ENCODE measurements at places on chromosomes 3 and 15. TPM values are rescaled to one million over a fixed set of nuclear protein-coding genes. Genes with fewer than 3 reads are reported as not detected.

DNA sequence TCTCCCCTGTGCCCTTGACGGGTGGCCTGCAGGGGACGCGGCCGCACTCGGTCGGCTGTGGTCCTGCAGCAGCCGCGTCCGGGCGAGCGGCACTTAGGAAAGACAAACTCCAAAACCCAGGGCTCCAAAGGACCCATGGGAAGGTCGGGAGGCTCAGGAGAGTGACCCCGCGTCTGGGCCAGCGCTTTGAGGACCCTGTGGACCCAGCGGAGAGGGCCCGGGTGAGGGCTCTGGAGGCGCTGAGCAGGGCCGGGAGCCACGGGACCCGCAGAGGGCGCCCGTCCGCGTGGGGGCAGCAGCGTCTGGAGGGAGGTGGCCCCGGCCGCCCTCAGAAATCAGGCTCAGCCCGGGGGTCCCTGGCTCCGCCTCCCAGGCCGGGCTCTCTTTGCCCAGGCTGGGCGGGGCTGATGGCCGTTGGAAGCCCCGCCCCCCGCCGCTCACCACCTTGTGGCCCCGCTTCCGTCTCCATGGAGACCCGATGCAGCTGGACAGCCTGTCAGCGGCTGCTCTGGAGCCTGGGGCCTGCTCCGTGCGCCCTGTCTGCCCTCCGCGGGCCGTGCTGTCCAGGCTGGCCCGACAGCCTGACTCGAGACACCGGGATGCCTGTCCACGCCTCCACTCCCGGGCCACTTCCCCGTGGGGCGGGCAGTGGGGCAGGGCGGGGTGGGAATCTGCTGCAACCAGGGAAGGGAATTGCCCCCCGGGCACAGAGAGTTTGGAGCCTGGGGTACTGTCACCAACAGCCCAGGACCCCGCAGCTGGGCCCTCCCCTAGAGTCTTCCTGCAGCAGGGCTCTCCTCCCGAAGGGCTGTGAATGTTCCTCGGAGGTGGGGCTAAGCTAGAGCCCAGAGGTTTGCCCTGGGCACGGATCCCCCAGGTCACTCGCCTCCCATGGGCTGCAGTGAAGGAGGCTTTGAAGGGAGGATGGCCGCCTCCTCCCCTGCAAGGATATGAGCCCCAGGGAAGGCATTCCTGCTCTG is 34.8 kb upstream of the RPL32 start:
- no peaks in the 10 kb centered on the region for H3K36me3 ChIP-seq
- H3K4me3 ChIP-seq, result no peak overlapping the region
- peak; percentile 79 for DNase-seq

GRCh38 chr15:93826293-93826692 is 405.1 kb upstream of the MCTP2 start:
- H3K4me1 ChIP-seq, result peaks cover 16% of the 10 kb centered on the region
- no peak overlapping the region for H3K4me3 ChIP-seq
- H3K36me3 ChIP-seq, result no peaks in the 10 kb centered on the region
- no peaks in the 10 kb centered on the region for H3K27me3 ChIP-seq
- no peak for DNase-seq
- no peak overlapping the region for H3K27ac ChIP-seq

Gene HEXA
- total RNA-seq, result 175 TPM

DNA sequence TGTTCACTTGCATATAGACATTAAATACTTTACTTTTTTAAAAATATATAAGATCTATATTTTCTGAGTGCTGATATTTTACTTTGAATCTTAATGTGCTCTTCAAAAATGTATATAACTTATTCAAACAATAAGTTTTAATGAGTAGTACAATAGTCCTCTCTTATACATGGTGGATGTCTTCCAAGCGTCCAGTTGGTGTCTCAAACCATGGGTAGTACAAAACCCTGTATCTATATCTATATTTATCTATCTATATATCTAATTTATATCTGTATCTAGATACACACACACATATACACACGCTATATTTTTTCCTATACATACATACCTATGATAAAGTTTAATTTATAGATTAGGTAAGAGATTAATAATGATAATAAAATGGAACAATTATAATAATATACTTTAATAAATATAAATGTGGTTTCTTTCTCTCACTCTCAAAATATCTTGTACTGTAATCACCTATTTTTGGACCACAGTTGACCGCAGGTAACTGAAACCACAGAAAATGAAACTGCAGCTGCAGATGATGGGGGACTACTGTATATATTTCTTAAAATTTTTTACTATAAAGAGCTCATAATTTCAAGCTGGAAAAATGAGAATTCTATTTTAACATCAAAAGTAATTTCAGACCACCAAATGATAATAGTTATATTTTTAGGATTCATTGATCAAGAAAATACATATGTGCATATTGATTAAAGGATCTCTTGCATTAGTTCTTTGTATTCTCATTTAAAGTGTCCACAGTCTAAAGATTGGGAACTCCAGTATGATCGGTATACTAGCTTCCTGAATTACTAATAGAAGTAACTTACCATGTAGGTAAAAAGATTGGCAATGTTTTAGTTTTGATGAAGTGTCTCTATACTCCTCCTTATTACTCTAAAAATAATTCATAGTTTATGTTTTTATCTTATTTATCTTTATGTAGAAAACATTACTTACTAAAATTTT is 215.1 kb upstream of the MLF1 start:
- no peak for DNase-seq
- no peaks in the 10 kb centered on the region for H3K4me1 ChIP-seq
- no peaks in the 10 kb centered on the region for H3K36me3 ChIP-seq
- H3K27ac ChIP-seq, result no peak overlapping the region
- H3K4me3 ChIP-seq, result no peak overlapping the region

Gene SLC22A13
- 0.77 TPM for total RNA-seq

- no peak overlapping the region for H3K27ac ChIP-seq
- H3K36me3 ChIP-seq, result no peaks in the 10 kb centered on the region
- H3K4me1 ChIP-seq, result peaks cover 7% of the 10 kb centered on the region
- no peak overlapping the region for H3K4me3 ChIP-seq
- DNase-seq, result no peak
Observed at GRCh38 chr3:123758081-123758564, 126.0 kb downstream of the MYLK start.

Gene PRRT3
- total RNA-seq, result 2.5 TPM

DNA sequence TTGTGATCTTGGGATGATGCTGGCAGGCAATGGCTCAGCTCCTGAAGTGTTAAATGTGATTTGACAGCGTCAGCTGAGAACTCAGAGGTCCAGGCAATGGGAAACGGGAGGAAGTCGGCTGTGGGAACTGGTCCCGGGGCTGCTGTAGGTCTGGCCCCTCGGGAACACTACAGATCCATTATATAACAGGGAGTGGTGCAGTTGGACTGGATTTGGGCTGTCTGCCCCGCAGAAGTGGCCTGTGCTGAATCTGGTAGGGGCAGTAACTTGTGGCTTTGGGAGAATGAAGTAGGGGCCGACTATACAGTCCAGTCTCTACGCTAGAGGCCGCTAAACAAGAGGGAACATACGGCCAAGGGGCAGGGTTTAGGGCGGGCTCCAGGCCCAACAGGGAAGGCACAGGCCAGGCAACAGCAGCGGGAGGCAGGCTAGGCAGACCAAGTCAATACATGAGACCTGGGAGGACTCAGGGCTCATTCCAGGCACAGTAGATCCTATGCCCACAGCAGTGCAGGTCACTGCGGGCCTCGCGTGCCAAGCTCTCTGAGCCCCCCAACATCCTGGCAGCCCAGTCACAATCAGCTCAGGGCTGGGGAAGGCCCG is 20.3 kb upstream of the IL16 start:
- H3K27ac ChIP-seq, result no peak overlapping the region
- no peaks in the 10 kb centered on the region for H3K4me1 ChIP-seq
- DNase-seq, result no peak
- peaks cover 13% of the 10 kb centered on the region for H3K27me3 ChIP-seq
- H3K36me3 ChIP-seq, result no peaks in the 10 kb centered on the region

DNA sequence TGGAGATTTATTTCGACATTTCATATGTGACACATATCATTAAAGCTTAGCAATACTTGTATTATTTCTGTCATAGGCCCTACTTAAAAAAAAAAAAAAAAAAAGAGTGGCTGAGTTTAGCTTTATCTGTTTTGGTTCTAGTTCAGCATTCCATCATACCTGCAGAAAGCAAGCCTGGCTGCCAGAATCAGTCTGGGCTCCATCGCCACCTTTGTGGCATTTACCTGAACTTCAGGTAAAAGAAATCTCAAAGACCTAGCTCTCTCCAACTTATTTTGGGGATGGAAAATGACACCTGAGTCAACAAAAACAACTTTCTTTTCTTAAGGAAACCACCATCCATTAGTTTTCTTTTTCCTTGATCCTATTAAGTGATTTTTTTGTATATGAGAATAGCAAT is 82.1 kb downstream of the NEK10 start:
- no peak overlapping the region for H3K4me3 ChIP-seq
- DNase-seq, result no peak

- no peak for DNase-seq
- H3K4me1 ChIP-seq, result peaks cover 24% of the 10 kb centered on the region
- H3K4me3 ChIP-seq, result no peak overlapping the region
- H3K27ac ChIP-seq, result no peak overlapping the region
Observed at GRCh38 chr15:78440375-78441373, 2.7 kb downstream of the IREB2 start.

GRCh38 chr15:60935130-60935529 is 294.0 kb downstream of the RORA start:
- no peak overlapping the region for H3K27ac ChIP-seq

DNA sequence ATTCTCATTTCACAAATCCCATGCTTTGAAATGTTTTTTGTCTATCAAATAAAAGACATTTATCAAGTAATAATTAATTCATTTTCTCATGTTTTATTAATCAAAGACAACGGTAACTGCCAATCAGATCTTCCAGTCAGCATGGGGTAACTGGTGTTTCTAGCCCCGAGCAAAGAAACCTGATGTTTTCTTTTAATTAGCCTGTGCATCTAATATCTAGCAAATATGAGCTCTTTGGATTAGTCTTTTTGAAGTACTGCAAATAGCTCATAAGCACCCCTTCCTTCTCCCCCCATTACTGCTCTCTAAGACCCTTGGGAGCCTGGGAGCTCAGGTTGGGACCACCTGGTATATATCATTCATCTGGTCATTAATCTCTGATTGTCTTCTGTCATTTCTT is 43.1 kb upstream of the SRGAP3 start:
- no peaks in the 10 kb centered on the region for H3K4me1 ChIP-seq
- H3K27ac ChIP-seq, result no peak overlapping the region
- no peak overlapping the region for H3K4me3 ChIP-seq
- DNase-seq, result no peak
- no peaks in the 10 kb centered on the region for H3K27me3 ChIP-seq

Gene HRG
- 1.7 TPM for total RNA-seq

DNA sequence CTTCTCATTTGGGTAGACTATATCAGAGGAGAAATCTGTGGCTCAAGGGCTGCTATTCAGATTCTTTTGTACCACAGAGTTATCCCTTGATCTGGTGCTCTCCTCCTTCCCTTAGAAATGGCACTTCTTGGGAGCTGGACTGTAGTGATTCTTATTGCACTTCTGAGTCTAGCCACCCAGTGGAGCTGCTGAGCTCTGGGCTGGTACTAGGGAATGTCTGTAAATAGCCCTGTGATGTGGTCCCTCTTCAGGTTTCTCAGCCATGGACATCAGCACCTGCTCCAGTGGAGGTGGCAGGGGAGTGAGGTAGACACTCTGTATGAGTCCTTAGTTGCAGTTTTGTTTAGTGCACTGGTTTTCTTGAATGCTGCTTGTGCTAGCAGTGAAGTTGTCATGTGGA is 1292.6 kb downstream of the SI start:
- H3K27ac ChIP-seq, result no peak overlapping the region
- peak; percentile 36 for DNase-seq
- no peaks in the 10 kb centered on the region for H3K4me1 ChIP-seq
- H3K4me3 ChIP-seq, result no peak overlapping the region
- no peaks in the 10 kb centered on the region for H3K36me3 ChIP-seq
- H3K27me3 ChIP-seq, result no peaks in the 10 kb centered on the region

GRCh38 chr3:76912841-76913383 is 127.0 kb upstream of the ROBO2 start:
- no peak for DNase-seq
- H3K27ac ChIP-seq, result no peak overlapping the region
- H3K4me1 ChIP-seq, result no peaks in the 10 kb centered on the region

DNA sequence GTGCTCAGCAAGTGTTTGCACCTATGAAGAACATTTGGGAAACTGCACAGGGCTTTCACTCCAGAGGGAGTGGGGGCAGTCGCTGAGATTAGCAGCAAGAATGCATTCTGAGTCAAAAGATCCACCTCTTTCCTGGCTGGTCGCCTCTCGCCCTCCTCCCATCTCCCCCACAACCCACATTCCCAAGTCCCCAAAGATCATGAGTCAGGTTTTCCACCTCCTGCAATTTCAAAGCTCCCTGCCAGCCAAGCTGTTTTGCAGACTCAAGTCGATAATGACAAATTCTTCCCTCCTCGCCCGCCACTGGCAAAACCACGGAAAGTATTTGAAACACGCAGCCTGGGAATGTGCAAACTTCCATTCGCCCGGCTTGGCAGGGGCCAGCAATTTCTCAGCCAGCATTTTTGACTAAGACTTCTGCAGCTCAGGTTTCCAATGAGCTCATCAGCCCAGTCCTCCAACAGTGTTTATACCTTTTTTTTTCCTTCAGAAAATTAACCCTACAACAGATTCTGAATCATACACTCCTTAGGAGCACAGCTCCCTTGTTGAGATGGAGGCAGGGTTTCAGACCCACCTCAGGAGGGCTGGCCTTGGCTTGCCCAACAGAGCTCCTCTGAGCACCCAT is 181.4 kb downstream of the SMAD6 start:
- H3K36me3 ChIP-seq, result no peaks in the 10 kb centered on the region
- no peaks in the 10 kb centered on the region for H3K27me3 ChIP-seq
- peak overlapping the region; percentile 76 for H3K27ac ChIP-seq
- H3K4me1 ChIP-seq, result peaks cover 11% of the 10 kb centered on the region
- H3K4me3 ChIP-seq, result no peak overlapping the region
- peak; percentile 92 for DNase-seq

DNA sequence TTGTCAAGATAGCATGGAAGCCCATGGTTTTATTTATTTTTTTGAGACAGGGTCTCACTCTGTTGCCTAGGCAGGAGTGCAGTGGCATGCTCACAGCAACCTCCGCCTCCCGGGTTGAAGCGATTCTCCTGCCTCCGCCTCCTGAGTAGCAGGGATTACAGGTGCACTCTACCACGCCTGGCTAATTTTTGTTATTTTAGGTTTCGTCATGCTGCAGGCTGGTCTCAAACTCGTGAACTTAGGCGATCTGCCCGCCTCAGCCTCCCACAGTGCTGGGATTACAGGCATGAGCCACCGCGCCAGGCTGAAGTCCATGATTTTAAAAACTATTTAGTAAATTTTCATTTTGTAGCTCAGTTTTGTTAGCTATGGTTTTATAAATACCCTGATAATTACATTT is 2.7 kb upstream of the ACTR8 start:
- DNase-seq, result no peak
- no peaks in the 10 kb centered on the region for H3K27me3 ChIP-seq
- peaks cover 3% of the 10 kb centered on the region for H3K36me3 ChIP-seq
- H3K4me3 ChIP-seq, result no peak overlapping the region
- H3K27ac ChIP-seq, result no peak overlapping the region

Gene RCN2
- 147 TPM for total RNA-seq

Gene ZIC1
- 0.10 TPM for total RNA-seq

Gene GOLGA6D
- not detected for total RNA-seq

DNA sequence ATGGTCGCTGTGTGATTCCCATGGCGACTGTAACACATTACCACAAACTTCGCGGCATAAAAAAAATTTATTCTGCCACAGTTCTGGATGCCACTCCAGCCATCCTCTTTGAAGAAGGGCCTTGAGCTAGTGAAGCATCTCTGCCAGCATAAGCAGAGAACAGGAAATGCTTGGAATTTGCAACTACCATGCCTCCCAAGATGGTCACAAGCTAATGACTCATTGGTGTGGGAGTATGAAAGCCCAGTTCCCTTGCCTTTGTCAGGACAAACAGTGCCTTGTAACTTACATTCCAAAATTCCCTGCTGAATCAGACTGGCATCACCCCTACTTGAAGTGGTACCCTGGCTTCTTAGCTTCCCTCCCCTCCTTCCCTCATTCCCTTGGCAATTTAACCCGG is 129.7 kb downstream of the PROS1 start:
- no peaks in the 10 kb centered on the region for H3K36me3 ChIP-seq
- H3K4me1 ChIP-seq, result no peaks in the 10 kb centered on the region
- DNase-seq, result no peak
- H3K27ac ChIP-seq, result no peak overlapping the region
